ENCODE measurements at places on chromosomes 1 and 21.

DNA sequence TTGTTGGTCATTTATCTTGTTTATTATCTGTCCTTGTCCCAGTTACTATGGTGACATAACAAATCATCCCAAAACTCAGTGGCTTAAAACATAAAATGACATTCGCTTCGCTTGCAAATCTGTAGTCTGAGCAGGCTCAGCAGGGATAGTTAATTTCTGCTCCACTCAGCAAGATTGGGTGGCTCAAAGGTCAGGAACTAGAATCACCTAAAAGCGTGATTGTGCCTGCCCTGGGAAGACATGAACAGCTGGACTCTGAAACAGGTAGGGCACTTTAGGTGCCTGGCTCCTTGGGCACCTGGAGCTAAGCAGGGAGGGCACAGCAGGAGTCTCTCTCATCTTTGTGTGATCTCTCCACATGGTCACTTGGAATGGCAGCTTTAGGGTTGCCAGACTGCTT lies 14.7 kb upstream of the TRAF3IP3 start:
- no peak for DNase-seq

DNA sequence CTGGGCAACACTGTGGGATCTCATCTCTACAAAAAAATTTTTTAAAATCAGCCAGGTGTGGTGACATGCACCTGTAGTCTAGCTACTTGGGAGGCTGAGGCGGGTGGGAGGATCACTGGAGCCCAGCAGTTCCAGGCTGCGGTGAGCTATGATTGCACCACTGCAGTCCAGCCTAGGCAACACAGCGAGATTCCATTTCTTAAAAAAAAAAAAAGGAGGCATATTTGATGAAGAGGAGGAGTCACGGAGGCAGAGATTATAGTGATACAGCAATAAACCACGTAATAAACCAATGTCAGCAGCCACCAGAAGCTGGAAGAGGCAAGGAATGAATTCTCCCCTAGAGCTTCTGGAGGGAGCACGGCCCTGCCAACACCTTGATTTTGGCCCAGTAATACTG lies 4.0 kb downstream of the LIX1L start:
- peak; percentile 40 for DNase-seq

- DNase-seq: peak; percentile 29
These were observed 967 bp downstream of the CENPS start for GRCh38 chr1:10431070-10431730.

GRCh38 chr1:97806326-97806725 lies 114.5 kb downstream of the DPYD start:
- DNase-seq: no peak

- DNase-seq: no peak
These were observed 156.9 kb upstream of the DPYD start for GRCh38 chr1:98077691-98078090.

- no peak for DNase-seq
These were observed 224.0 kb downstream of the KAZN start for GRCh38 chr1:14822493-14822892.

- no peak for DNase-seq
These were observed 20.9 kb upstream of the AGTRAP start for GRCh38 chr1:11714831-11715575.

DNA sequence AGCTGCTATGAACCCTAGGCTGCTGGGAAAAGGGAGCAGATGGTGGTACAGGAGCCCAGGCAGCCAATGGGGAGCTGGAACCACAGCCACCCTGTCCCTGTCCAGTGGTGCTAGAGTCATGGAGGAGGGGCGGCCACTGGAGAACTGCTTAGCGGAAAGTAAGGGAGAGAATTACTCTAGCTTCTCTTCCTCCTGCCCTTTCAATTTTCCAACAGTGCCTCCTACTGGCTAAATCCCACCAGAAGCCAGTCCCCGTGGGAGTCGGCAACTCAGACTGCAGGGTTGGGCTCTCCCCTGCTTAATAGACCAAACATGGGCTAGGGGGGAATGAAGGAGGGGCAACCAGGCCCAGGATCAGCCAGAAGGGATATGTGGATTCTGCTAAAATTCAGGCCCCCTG lies 154.5 kb downstream of the ACTL8 start:
- DNase-seq: peak; percentile 33

DNA sequence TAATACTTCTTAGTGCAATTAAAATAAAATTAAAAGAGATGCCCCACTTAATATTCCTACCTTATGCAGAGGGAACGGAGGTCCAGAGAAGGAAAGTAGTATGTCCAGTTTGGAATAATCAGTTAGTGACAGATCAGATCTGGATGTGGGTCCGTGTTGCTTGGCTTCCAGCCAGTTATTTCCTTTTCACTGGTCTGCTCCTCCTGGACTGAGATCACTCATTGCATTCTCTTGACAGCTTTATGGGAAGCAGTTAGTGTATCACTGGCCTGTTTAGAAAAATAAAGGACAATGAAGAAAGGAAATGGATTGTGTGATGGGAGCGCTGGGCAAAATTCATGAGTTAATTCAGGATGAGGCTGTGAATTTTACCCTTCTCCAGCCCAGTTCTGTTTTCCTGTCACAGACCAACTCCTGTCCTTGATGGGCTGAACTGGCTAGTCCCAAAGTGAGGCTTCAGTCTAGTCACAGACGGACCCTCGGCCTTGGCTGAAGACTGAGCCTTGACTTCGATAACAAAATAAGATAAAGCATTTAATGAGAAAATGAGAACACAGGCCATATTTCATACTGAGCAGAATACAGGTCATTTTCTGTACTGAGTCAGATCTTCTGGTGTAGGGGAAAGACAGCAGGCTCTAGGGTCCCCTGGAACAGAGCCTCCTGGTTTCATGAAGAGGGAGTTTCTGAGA lies 85.2 kb upstream of the TRABD2B start:
- DNase-seq: no peak

DNA sequence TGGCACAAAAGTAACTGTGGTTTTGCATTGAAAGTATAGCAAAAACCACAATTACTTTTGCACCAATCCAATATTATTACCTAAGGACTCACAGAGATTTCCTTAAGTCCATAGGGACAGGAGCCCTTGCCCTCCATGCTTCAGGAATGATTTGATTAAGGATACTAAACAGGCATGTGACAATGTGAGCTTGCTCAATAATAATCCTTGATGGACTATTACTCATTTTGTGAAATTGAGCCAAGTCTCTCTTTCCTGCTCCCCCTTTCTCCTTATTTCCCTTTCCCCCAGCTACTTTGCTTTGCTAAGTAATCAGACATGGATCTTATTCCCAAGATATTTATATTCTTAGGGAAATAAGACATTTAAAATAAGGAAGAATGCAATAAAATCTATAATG lies 21.6 kb upstream of the RGL1 start:
- peak; percentile 33 for DNase-seq

GRCh38 chr1:63906047-63906704 lies 132.4 kb downstream of the ROR1 start:
- DNase-seq: no peak

GRCh38 chr1:212586206-212587015 lies 22.1 kb upstream of the ATF3 start:
- DNase-seq: no peak

DNA sequence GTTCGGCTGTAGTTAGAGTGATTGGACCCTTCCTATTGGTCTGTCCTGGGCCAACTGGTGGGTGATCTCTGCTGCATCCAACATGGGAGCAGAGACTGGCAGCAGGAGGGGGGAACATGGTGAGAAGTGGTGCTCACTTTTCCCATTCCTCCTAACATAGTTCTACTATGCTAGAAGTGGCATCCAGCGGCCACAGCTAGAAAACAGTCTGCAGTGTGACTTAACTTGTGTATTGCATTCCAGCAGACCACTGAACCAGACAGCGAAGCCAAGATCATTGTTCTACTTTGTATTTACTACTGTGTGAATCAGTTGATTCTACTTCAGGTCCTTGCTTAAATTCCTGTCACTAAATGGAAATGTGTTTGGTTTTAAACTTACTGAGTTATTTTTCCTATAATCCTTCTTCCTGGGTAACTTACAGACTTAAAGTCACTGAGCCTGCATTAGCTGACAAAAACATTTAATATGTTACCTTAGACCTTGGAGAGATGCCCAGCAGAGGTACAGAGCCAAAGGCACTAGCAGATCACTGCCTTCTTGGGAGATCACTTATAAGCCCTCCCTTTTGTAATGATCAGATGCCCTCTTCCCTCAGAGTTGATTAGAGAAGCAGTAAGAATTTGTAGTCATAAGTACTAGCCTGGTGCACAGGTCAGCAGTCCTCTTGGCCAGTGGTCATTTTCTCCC lies 8.2 kb downstream of the FABP3 start:
- no peak for DNase-seq

- DNase-seq: no peak
These were observed 11.1 kb downstream of the COL18A1 start for GRCh38 chr21:45415943-45416611.

DNA sequence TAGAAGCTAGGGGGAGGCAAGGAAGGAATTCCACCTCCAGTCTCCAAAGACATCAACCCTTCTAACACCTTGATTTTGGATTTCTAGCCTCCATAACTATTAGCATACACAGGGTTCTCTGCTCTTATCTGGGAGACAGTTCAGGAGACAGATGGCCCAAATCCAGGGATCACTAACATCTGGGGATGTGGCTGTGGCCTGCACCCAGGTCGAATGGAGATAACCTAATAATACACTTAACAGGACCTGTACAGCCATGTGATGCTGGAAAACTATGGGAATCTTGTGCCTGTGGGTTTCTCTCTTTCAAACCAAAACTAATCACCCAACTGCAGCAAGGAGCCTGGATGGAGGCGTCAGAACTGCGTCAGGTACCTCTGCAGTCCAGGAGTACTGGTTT lies 47.6 kb downstream of the KIAA0319L start:
- DNase-seq: no peak

DNA sequence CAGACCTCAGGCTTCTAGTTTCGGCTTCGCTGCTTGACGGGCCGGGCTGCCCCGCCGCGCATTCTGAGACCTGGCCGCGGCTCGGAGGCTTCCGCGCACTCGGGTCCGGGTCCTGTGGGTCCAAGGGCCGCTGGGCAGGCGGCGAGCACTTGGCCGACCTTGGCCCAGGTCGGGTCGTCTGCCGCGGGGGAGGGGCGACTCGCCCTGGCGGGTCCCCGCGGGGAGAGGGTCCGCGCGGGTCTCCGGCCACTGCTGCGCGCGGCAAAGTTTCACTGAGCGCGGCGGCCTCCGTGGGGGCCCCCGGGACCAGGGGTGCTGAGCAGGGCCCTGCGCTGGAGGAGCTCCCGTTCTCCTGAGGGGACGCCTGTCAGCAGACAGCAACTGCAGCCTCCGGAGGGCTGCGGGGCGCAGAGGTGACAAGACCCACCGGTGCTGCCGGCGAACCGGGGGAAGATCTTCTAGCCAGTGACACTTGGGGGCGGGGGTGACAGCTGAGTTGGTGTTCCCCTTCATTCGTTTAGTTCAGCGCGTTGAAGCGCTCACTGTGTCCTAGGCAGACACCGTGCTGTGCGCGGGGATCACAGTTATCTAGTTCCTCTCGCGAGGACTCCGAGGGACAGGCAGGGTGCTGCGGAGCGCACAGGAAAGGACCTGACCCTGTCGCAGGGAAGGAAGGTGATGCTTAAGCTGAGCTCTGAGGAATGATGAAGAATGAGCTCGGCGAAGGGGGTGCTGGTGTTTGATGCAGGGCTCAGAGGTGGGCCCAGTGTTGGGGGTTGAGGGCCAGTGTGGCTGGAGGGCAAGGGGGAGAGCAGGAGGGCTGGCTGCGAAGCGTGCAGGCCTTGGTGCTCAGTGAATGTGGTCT lies 725 bp downstream of the MTFR1L start:
- peak; percentile 61 for DNase-seq

- no peak for DNase-seq
These were observed 10.8 kb downstream of the FOXD2 start for GRCh38 chr1:47448462-47449222.

GRCh38 chr1:10374442-10374860 lies 24.4 kb upstream of the PGD start:
- peak; percentile 31 for DNase-seq

DNA sequence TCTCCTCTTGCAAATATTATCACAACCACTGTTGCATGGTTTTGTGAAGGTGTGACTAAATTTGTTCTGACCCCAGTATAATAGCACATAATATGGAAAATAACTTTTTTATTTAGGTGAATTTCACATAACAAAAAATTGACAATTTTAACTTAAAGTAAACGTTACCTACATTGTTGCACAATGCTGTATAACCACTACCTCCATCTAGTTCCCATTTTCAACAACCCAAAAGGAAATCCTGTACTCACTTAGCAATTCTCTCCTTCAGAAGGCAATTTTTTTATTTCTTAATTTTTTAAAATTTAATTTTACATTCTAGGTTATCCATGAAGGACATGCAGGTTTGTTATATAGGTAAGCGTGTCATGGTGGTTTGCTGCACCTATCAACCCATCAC lies 95.2 kb downstream of the KCNJ6 start:
- DNase-seq: no peak

DNA sequence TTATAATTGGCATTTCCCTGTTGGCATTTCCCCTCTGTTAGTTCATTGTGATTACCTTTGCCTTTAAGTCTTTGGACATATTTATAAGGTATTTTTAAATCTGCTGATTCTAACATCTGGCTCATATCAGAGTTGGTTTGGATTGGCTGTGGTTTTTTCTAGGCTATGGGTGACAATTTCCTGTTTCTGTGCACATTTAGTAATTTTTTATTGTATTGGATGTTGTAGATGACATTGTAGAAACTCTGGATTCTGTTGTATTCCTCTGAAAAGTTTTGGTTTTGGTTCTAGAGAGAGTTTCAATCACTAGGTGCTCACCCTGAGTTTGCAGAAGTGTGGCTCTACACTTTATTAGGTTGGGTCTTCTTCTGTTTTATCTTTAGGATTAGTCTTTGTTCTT lies 110.1 kb upstream of the ARHGEF16 start:
- no peak for DNase-seq

DNA sequence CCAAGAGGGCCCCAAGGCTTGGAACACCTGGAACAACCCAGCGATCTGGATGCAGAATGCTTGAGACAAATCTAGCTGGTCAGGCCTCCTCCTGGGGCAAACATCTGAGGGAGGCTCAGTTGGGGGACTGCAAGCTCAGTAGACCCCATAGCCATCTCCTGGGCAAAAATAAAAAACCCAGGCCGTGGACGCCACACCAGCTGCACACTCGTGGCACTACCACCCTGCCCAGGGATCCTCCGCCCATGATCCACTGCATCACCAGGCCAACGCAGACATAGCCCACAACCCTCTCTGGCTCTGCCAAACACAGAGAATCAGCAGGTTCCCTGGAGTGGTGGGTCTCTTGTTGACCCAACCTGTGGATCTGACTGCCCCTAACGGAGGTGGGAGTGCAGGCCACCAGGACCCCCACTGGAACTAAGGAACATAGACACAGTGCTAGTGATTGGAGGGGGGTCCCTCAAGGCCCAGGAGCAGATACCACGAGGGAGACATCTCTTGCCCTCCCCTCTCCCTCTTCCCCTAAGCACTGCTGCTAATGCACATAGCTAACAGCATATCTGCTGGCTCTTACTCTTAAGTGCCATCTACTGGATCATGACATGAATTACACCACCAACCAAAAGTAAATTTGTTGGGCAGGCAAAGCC lies 147.2 kb downstream of the CHD1L start:
- peak; percentile 61 for DNase-seq

- DNase-seq: peak; percentile 58
These were observed 13.7 kb upstream of the SRP9 start for GRCh38 chr1:225763716-225764548.

DNA sequence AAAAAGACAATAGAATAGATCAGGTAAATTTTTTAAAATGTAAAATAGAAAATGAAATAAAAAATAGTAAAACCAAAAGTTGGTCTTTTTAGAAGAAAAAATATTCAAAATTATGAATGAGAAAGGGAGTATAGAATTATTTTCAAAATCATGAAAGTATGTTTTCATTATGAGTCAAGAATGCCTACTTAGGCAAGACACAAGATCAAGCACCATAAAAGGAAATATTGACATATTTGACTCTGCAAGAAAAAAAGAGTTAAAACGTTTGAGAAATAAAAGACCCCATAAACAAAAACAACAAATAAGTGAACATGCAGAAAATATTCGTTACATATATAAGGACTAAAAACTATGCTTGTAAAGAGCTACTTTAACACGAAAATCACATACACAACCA lies 4.8 kb upstream of the COX20 start:
- no peak for DNase-seq
